Stimulated activated CD4-positive, alpha-beta T cell treated with anti-CD3 and anti-CD28 coated beads, Interleukin-1b, Interleukin-23, amount 100 ng/mL, for 4 hours (primary cell): ENCODE measurements at places on chromosomes 4 and X.

DNA sequence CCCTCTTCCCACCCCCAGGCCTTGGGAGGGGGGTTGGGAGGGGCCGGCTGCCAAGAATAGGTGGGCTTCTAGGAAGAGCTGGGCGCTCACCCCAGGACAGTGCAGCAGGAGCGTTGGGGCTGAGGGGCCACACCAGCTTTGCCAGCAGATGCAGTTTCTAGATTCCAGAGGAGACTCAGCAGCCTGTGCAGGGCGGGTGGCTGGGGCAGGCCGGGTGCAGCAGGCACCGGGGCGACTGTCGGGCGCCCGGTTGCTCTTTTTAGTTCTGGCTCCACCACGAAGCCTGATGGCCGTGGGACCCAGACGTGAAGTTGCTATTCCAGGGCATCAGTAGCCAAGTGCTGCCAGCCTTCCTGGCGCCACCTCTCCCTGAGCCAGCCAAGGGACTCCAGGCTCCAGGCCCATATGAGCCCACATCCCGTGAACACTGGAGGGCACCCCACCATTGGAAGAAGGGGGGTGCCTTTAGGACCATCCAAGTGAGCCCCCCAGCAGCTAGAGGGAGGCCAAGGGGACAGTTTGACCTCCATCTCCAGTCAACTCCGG lies 5.8 kb downstream of the SSR4 start:
- DNase-seq = no peak

- DNase-seq = no peak
Measured at GRCh38 chr4:22130741-22131140, 182.2 kb upstream of the KCNIP4 start.

DNA sequence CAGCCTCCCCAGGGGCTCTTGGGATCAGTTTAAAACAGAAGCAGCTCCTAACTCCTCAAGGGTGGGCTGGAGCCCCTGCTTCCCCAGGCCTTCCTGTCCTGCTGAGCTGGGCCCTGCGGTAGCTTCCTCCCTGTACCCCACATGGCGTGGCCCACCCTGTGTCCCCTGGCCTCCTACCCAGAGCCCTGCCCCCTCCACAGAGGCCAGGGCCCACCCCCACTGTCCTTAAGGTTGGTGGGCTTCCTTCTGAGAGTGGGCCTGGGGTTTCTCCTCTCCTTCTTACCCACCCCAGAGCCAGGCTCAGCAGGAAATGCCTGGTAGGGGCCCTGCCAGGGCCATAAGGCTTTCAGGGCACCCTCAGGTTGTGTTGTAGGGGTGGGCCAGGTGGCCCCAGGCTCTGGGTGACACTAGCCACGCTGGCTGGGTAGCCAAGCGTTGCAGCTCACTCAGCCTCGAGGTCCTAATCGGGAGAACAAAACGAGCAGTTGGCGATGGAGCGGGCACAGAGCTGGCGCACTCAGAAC lies 11.6 kb downstream of the SH3BP2 start:
- no peak for DNase-seq

DNA sequence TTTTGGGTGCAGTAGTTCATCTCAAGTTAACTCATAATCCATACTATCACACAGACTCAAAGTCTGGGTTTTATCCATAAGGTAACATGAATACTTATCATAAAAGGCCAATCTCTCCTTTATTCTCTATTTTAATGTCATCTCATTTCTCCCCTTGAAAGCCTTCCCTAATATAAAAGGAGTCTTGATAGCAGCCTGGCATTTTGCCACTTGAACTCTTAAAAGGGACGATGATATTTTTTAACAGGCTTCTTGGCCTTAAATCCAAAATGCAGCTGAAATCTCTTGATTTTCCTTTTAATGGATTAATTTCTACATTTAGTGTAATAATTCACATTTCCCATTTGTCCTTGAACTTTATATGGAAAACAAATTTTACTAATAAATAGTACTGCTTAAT lies 8.4 kb upstream of the JCHAIN start:
- DNase-seq = no peak

GRCh38 chrX:147875866-147876596 lies 35.7 kb upstream of the FMR1 start:
- DNase-seq = no peak

DNA sequence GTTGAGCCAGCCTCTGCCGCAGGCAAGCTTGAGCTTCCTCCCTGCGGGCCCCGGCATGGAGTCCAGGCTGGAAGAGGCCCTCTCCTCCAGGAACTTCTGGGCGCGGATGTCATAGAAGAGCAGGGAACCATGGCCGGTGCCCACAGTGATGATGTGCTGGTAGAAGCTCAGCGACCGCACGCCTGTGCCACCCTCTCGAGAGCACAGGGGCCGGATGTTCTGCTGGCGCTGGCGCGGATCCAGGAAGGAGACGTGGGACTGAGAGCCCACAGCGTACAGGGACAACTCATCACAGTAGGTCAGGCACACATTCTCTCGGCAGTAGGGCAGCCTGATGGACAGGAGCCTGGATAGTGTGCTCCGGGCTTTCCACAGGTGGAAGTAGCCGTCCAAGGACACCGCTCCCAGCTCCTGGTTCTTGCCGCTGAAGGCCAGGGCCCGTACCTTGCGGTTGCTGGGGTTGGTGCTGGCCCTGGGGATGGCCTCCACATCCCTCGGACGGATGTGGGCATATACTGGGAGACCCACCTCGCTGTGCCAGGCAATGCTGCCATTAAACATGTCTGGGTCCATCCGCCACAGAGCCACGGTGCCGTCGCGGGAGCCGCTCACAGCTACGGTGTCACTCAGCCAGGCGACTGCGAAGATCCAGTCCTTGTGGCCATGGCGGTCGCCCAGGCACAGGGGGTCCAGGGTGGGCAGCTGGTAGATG lies 1.2 kb downstream of the DCAF12L2 start:
- DNase-seq = no peak

DNA sequence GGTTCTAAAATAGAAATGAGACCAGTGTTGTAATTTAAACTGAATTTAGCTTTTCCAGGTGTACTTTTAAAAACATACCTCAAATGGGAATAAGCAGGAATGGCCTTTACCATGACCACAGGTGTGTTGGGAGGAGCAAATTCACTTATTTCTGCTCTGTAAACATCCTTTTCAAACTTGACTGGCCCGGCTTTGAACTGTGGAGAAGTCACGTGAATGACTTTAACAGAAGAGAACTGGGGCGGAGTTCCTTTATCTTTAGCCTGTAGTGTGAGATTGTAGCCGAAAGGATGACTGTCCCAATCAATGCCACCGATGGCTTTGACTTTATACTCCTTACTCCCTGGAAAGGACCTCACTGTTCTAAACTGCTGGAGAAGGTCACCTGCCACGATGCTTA lies 15.1 kb downstream of the FAT1 start:
- no peak for DNase-seq

- peak; percentile 20 for DNase-seq
Measured at GRCh38 chrX:15854080-15854655, 445 bp downstream of the AP1S2 start.

- DNase-seq = no peak
Measured at GRCh38 chrX:130158311-130158710, 7.3 kb downstream of the AIFM1 start.

GRCh38 chr4:165855191-165855590 lies 17.8 kb upstream of the TLL1 start:
- no peak for DNase-seq

- DNase-seq = no peak
Measured at GRCh38 chrX:13906093-13906492, 89.2 kb upstream of the GPM6B start.

DNA sequence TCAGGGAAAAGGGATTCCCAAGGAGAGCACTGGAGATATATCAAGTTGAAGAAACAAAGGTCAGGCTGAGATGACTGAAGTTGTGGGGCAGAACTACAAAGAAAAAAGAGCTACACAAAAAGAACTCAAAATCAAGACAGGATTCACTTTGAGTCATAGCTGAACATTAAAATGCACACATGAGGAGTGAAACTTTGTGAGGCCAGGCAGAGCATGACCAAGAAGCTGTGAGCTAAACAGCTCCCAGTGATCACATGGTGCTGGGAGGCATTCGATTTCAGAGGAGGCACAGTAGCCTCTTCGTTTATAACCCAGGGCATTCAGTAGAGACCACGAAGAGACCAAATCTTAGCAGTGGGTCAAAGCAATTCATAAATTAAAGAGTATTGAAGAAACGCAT lies 145.3 kb downstream of the ATRX start:
- DNase-seq = no peak

- DNase-seq = no peak
Measured at GRCh38 chrX:147550217-147550616, 361.5 kb upstream of the FMR1 start.

GRCh38 chrX:136999024-136999423 lies 34.8 kb downstream of the GPR101 start:
- no peak for DNase-seq

DNA sequence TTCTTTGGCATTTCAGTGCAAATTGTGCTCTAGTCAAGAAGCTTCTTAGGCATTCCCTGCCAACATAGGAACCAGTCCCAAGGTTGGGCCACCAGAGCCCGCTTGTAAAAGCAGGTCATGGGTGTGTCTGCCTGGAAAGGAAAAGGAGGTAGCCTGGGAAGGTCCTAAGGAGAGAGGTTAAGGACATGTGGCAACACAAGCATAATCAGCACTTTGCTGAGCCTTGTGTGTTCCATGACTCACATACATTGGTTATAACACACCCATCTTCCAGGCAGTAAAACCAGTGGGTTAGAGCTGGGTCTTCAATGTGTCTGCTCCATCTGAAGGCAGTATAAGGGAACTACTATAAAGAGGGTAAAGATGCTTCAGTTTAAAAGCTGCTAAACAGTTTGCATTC lies 165.0 kb downstream of the FHIP1A start:
- DNase-seq = no peak

GRCh38 chr4:83905952-83906351 lies 370.0 kb downstream of the GPAT3 start:
- no peak for DNase-seq

- DNase-seq = no peak
Measured at GRCh38 chr4:17558941-17559708, 17.9 kb upstream of the LAP3 start.

GRCh38 chr4:94339779-94340178 lies 2.9 kb downstream of the HPGDS start:
- DNase-seq = no peak

DNA sequence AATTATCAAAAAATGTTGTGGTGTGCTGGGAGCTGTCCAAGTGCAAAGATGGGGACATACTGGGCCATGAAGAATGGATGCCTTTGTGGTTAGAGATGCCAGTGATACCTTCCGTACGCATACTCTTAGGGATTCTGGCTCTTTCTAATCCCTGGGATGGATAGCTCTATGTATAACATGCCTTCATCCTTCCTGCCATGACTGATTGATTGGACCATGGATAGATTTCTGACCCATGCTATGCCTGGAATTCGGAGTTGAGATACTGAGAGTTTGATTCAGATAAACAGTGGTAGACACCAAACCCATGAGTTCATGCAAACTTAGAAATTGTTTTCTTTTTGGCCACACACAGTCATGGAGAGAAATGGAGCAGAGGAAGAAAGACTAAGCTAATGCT lies 147.2 kb upstream of the WDFY3 start:
- no peak for DNase-seq
